Activated CD4-positive, alpha-beta T cell treated with anti-CD3 and anti-CD28 coated beads, Interleukin-2, amount 10 ng/mL, durations not matched to agents 7 days and 5 days (primary cell): ENCODE measurements at places on chromosomes 2 and 18. TPM values are rescaled to one million over a fixed set of nuclear protein-coding genes. Genes with fewer than 3 reads are reported as not detected.

Gene TUBB8B
- not detected for total RNA-seq

Gene TRABD2A
- 74.6 TPM for total RNA-seq

Gene AFF3
- 7.4 TPM for total RNA-seq

Gene POU3F3
- total RNA-seq: not detected

Gene TMEM237
- total RNA-seq: 20.0 TPM

Gene HOXD8
- total RNA-seq: not detected

DNA sequence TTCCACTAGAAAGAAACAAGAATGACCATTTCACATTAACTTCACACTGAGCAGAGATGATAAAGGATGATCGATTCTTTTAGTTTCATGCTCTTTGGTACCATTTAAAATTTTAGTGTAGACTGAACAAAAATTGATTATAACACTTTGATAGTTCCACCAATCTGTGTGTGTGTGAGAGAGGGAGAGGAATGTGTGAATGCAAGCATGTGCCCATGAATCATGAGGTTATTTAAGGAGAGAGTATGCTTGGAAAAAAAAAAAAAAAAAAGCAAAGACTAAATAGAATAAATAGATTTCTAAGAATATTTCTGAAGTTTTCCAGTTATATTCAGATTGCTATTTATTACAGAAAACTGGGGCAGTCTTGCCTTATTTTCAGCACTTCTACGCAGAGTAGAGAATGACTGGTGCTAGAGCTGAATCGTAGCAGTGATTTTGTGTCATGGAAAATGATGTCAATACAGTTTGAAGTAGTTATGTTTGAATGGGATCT, 900.8 kb downstream of the SLC4A3 start:
- DNase-seq: no peak
- H3K4me1 ChIP-seq: no peaks in the 10 kb centered on the region
- no peaks in the 10 kb centered on the region for H3K27me3 ChIP-seq
- H3K4me3 ChIP-seq: no peak overlapping the region
- H3K27ac ChIP-seq: no peak overlapping the region

GRCh38 chr2:228866781-228867180, 404.3 kb downstream of the PID1 start:
- no peak overlapping the region for H3K27ac ChIP-seq
- H3K4me3 ChIP-seq: no peak overlapping the region
- DNase-seq: no peak
- no peaks in the 10 kb centered on the region for H3K4me1 ChIP-seq
- H3K27me3 ChIP-seq: no peaks in the 10 kb centered on the region

DNA sequence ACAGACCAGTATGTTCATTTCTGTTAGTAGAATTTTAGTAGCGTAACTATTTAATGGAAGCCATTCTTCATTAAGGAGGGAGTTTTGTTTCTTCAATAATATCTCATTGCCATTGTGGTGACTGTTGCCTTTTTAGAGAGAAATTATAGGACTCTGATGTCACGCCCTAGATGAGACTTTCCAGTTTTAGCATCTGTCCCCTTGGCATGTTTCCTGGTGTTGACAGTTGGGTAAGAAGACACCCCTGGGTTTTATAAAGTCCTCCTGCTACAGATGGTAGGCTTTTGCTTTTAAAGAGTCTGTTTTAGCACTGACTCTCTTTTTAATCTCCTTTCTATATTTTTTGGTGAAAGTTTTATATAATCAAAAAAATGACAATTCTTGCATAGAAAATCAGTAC, 41.9 kb downstream of the KCNJ3 start:
- no peaks in the 10 kb centered on the region for H3K4me1 ChIP-seq
- H3K36me3 ChIP-seq: no peaks in the 10 kb centered on the region
- no peak overlapping the region for H3K4me3 ChIP-seq
- H3K27ac ChIP-seq: no peak overlapping the region
- DNase-seq: no peak

DNA sequence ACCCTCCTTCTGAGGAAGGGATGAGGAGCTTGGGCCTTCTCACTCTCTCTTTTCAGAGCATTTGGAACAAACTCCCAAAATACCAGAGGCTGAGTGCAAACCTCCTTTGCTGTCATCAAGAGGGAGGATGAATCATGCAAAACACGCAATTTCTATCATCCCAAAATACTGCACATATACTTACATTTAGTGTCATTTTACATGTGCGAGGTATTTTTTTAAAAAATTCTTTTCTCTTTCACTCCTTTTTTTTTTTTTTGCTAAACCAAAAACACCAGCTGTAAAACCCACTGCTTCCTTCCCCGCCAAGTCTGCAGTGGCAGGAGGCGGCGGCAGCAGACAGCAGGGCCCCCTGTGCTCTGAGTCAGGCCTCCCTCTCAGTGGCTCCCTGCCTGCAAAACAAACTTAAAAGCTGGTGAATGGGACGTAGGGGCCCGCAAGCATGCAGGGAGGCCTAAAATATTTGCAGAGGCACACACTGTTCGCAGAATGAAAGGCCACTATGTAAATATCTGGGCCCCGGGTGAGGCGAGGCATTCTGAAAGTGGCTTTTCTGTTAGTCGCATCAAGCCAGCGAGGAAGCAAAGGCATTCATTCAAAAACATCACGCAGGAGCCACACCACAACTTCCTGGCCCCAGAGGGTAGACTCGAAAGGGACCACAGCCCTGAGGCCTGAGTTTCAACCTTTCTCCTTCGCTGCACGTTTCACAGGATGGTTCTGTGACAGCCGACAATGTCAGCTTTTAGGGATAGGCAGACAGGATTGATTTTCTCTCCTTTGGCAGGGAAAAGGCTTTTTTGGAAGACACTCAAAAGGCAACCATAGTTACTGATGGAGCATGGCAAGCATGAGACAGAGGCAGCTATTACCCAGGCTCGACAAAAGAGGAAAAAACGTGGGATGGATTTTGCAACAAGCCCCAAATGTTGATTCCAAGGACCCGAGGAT, 73.4 kb downstream of the ACTR2 start:
- peaks cover 11% of the 10 kb centered on the region for H3K27me3 ChIP-seq
- H3K27ac ChIP-seq: peak overlapping the region; percentile 94
- H3K4me3 ChIP-seq: peak overlapping the region; percentile 66
- peak; percentile 83 for DNase-seq
- H3K4me1 ChIP-seq: peaks cover 57% of the 10 kb centered on the region

GRCh38 chr2:85131116-85131515, 2.1 kb upstream of the TCF7L1 start:
- no peak overlapping the region for H3K4me3 ChIP-seq
- no peak for DNase-seq
- H3K27ac ChIP-seq: no peak overlapping the region

- no peak overlapping the region for H3K4me3 ChIP-seq
- H3K27me3 ChIP-seq: no peaks in the 10 kb centered on the region
- no peaks in the 10 kb centered on the region for H3K36me3 ChIP-seq
Observed at GRCh38 chr2:126906781-126907180, 8.1 kb downstream of the TEX51 start.

DNA sequence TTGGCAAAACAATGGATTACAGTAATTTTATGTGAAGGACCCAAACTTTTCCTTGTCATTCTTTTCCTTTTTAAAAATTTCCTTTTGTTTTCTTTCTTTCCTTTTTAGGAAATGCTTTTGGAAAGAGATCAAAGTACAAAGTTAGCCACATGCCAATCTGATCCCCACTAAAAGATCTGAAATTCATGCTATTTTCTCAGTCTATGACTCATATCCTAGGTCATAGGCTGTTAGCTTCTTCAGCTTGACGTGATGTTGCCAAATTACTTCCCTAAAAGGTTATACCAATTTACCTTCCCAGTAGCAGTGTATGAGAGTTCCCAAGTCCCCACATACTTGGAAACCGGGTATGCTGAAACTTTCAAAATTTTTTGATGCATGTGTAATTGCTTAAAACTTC, 355.3 kb downstream of the INSIG2 start:
- H3K27me3 ChIP-seq: peaks cover 5% of the 10 kb centered on the region
- no peaks in the 10 kb centered on the region for H3K36me3 ChIP-seq
- H3K4me3 ChIP-seq: no peak overlapping the region
- H3K27ac ChIP-seq: no peak overlapping the region
- no peaks in the 10 kb centered on the region for H3K4me1 ChIP-seq

- DNase-seq: no peak
- peaks cover 19% of the 10 kb centered on the region for H3K36me3 ChIP-seq
- H3K27ac ChIP-seq: no peak overlapping the region
Observed at GRCh38 chr2:54024576-54024975, 53.8 kb upstream of the PSME4 start.

GRCh38 chr18:63431180-63431579, 8.9 kb upstream of the VPS4B start:
- H3K4me1 ChIP-seq: peaks cover 6% of the 10 kb centered on the region
- H3K27ac ChIP-seq: no peak overlapping the region
- peaks cover 49% of the 10 kb centered on the region for H3K27me3 ChIP-seq
- H3K4me3 ChIP-seq: no peak overlapping the region
- H3K36me3 ChIP-seq: no peaks in the 10 kb centered on the region

GRCh38 chr2:152071092-152071491, 27.8 kb downstream of the CACNB4 start:
- no peak for DNase-seq
- H3K27ac ChIP-seq: no peak overlapping the region
- no peak overlapping the region for H3K4me3 ChIP-seq

GRCh38 chr2:145161656-145162055, 641.7 kb upstream of the ZEB2 start:
- no peak overlapping the region for H3K27ac ChIP-seq
- no peaks in the 10 kb centered on the region for H3K27me3 ChIP-seq
- no peak for DNase-seq
- no peaks in the 10 kb centered on the region for H3K36me3 ChIP-seq

DNA sequence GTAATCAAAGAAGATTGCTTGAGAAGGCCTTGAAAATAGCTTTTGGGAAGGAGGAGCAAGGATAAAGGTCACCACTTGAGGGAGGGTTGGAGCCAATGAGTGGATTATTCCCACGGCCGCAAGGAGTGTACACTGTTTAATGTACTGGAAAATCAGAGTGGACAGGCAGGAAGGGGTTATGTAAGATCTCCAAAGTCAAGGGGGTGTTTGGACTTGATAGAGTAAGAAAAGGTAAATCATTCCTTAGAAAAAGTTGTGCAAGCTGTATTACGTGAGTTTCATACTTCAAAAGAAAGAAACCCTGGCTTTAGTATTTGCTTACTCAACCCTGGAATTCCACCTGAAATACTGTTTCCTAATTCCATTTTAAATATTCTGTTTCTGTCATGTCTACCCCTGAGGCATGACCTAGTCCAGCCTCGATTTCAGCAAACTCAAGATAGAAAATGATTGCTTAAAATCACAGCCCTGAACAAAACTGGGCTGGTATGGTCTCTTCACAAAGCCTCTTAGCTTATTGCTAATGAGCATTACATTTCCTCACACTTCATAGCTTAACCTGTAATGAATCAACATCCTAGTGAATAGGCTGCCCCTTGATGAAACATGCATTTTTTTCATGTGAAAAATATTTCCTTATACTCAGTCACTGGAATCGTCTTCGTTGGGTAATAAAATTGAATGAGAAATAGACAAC, 1.1 kb downstream of the MREG start:
- H3K4me1 ChIP-seq: peaks cover 50% of the 10 kb centered on the region
- H3K4me3 ChIP-seq: peak overlapping the region; percentile 82
- H3K36me3 ChIP-seq: peaks cover 8% of the 10 kb centered on the region
- peak overlapping the region; percentile 79 for H3K27ac ChIP-seq

DNA sequence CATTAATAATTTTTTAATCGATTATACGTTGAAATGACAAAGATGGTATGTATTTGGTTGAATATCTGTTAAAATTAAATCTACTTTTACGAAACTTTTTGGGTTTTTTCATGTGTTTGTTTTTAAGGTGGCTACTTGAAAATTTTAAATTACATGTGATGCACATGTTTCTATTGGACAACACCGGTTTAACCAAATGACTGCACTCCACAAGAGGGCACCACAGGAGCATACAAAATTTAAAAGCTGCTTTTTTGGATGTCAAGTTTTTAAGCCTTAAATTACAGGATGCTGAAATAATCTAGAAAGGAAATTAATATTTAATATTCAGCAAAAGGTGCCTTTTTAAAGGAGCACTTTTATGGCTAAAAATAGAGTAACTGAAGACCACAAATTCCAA, 98.7 kb downstream of the ACVR1 start:
- H3K4me1 ChIP-seq: peaks cover 10% of the 10 kb centered on the region
- peak; percentile 70 for DNase-seq
- no peak overlapping the region for H3K27ac ChIP-seq

- DNase-seq: no peak
- H3K36me3 ChIP-seq: peaks cover 68% of the 10 kb centered on the region
- H3K4me1 ChIP-seq: peaks cover 75% of the 10 kb centered on the region
- H3K27me3 ChIP-seq: no peaks in the 10 kb centered on the region
Observed at GRCh38 chr2:6864231-6864754, 1.4 kb downstream of the CMPK2 start.

DNA sequence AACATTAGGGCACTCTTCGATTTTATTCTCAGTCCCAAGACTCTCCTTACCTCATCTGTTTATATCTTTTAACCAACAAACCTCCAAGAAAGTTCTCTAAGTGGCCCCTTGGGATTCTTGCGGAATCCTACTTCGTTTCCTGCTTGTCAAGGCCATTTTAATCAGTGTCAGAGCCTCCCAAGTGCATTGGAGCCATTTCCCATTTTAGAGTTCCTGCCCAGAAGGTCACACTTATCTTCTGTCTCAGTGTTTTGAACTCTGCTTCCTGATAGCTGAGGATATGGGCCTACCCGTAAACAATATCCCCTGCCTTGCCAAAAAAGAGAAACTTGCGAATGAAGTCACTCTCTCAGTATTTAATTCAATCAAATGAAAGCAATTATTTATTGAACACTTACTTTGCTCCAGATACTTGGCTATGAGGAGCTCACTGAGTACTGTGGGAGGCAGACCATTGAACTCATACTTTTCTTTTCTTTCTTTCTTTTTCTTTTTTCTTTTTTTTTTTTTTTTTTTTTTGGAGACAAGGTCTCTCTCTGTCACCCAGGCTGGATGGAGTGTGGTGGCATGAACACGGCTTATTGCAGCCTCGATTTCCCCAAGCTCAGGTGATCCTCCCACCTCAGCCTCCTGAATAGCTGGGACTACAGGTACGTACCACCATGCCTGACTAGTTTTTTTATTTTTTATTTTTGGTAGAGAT, 5.7 kb upstream of the NOSTRIN start:
- no peaks in the 10 kb centered on the region for H3K36me3 ChIP-seq
- peaks cover 7% of the 10 kb centered on the region for H3K27me3 ChIP-seq
- no peak overlapping the region for H3K4me3 ChIP-seq
- peaks cover 5% of the 10 kb centered on the region for H3K4me1 ChIP-seq
- H3K27ac ChIP-seq: no peak overlapping the region
- DNase-seq: no peak
